ENCODE measurements at places on chromosomes 16 and 17.

- DNase-seq, result no peak
Observed at GRCh38 chr17:40318830-40319391, 9.9 kb downstream of the RARA start.

- DNase-seq, result peak; percentile 30
Observed at GRCh38 chr16:30041841-30042240, 10.8 kb upstream of the TLCD3B start.

- no peak for DNase-seq
Observed at GRCh38 chr16:89095491-89095951, 1.9 kb downstream of the ACSF3 start.

- no peak for DNase-seq
Observed at GRCh38 chr17:77844681-77845080, 113.8 kb upstream of the TNRC6C start.

- peak; percentile 95 for DNase-seq
Observed at GRCh38 chr17:40486522-40487370, 14.7 kb downstream of the TNS4 start.

DNA sequence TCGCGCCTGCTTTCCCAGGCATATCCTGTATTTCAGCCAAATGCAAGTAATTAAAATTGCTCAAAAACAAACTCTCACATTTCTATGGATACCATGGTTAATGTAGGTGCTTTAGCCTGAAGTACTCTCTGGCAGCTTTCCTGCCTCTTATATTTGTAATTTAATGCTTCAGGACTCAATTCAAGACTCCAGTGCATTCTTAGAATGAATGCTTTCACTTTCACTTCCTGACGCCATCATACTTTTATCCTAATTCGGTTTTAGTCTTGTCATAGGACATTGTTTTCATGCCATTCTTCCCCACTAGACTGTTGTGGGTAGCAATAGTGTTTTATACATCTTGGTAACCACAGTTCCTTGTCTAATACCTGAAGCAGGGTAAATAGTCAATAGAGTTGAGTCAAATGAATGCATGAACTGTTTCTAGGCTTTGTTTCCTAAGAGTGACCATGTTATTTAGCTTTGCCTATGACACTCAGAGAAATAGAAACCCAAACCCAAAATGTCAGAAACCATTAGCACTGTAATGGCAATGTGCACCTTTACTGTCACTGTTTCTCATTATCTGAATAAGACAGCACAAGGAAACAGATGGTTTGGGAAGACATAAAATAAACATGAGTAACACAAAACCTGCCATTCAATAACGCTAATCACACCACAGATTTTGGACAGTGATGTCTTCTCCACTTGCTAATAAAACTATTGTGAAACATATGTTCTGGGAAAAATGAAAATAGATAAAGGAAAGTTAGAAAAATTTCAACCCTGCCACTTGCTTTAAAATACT, 705.5 kb downstream of the CDH11 start:
- peak; percentile 89 for DNase-seq

DNA sequence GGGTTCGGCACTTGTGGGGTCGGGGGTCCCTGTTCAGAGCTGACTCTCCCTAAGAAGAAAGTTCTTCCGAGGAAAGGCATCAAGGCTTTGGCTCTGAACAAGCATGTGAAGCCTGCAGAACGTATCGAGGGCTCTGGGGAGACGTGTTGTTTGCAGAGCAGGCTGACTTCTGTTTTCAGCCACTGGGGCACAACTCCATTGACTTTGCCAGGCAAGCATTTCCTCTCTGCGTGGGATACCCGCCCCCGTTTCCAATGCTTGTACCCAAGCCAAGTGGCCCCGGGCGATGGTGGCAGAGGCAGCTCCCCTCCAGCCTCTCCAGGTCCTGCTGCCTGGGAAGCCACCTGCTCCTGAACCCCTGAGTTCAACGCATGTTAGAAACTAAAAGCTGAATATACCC, 255.7 kb downstream of the RBFOX3 start:
- no peak for DNase-seq

All from renal cortical epithelial cell (primary cell).